Frontal cortex (tissue), 4 donors: ENCODE measurements at places on chromosomes 6 and 20.

GRCh38 chr6:72635636-72636035, 13.8 kb downstream of the KCNQ5 start:
- DNase-seq = no peak

DNA sequence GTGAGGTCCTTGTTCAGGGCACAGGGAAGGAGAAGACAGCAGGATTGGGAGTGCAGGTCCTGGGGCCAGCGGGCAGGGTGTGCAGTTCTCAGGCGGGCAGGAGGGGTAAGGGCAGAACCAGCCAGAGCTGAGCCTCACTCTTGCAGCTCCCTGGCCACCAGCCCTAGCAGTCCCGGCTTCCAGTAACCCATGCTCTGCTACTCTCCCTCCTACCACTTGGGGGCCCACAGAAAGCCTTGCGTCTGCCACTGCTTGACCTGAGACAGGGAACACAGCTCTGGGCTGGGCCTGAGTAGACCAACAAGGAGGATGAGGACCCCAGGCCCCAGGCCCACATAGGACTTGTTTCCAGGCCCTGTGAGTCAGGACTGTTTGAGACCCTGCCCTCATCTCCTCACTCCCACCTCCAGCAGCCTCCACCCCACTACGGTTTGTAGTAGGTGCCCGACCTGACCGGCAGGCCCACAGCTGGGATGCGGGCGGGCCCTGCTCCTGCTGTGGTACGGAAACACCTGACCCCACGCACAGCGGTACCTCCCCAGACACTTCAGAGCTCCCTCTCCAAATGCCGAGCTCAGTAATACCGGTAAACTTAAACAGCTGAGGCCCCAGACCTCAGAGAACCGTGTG, 39.2 kb downstream of the KCNK5 start:
- DNase-seq = peak; percentile 41

DNA sequence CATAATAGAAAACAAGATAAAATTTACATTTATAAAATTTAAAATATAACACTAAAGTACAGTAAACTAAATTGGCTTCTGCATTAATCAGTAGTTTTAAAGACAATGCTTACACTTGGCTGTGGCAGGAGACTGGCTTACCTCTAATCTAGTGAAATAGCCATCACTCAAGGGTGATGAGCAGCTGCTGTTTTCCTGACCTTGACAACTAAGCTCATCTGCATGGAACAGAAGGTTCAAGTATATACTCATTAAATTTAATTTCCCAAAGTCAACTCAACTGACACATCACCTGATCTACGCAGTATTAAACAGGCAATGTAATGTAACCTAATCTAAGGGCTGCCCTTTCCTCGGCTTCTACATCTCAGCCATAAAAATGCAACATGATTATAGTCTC, 14.5 kb downstream of the TMX4 start:
- no peak for DNase-seq

GRCh38 chr20:35279040-35279439, 1.1 kb upstream of the MMP24OS start:
- DNase-seq = no peak

DNA sequence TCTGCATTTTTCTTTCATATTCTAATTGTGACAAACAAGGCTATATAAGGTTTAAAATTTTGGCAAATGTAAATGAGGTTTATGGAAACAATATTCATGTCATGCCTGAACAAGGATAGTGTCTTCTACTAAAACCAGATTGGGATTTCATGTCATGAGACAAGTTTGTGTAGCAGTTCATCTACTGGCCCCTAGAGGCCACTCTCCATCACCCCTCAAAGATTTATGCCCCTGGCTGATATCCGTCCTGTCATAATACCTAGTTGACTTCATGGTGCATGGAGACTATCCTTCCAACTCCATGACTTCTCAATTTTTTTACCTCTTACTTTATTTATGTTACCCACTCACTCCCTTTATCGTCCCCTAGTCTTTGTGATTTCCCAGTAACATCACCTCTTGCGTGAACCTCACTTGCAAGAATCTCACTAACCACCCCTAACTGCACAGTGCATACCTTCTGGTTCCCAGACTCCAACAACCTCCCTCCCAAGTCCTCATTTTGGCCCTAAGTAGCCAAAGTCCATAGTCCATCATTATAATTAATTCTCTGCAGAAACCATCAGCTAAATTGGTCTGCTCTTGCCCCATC, 179.8 kb downstream of the TASP1 start:
- DNase-seq = no peak

- no peak for DNase-seq
Measured at GRCh38 chr20:23666189-23666588, 22.6 kb downstream of the CST4 start.
